NCI-H1092 (cell line): ENCODE measurements at places on chromosomes 6 and 20.

DNA sequence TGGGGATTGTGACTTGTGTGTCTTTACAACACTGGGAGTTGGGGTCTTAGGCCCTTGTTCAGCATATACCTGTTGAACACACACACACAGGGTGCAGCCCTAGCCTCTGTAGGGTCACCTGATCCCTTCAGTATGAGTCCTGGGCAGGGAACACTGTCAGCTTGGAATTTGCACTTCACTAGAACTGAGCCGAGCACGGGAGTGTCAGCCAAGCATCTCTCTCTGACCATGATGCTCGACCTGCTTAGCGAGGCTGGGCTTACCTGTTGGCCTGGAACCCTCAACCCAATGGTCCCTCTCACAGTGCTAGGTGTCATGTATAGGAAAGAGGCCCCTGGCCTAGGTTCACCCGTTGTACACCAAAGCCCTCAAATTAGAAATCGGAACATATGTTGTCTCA lies 96.1 kb downstream of the NKAIN2 start:
- no peak for DNase-seq

DNA sequence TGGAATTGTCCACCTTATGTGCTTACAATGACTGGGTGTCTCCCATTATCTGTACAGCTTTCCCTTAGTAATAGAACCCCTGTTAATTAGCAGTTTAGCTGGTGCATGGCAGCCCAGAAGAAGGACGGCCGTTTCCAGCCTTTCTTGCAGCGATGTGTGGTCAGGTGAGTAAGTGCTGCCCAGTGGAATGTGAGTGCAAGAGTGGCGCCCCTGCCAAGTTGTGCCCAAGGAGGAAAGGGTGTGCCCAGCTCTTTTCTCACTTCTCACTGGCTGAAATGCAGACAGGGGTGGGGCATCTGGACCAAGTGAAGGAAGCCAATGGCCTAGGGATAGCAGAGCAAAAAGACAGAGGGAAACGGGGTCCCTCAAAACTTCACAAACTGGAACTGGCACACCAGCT lies 296.8 kb downstream of the PREX1 start:
- no peak for DNase-seq

- DNase-seq: no peak
These were observed 20.6 kb upstream of the LAMP5 start for GRCh38 chr20:9493803-9494202.

DNA sequence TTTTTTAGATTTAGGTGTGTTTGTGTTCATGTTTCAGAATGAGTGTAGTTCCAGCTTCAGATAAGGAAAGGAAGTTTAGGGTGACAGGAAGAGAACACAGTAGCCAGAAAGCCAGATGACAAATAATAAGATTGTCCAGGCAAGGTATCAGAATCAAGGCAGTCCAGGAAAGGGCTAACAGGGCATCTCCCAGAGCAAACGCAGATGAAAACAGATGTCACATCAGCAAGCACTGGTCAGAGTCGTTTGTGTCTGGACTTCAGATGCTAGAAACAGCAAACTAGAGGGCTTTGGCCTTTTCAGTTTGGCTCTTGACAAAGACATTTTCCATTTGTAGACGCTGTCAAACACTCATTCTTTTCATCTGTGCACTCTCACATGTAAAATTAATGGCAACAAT lies 65.5 kb downstream of the VIP start:
- no peak for DNase-seq

GRCh38 chr20:34222208-34222607 lies 19.0 kb upstream of the ASIP start:
- DNase-seq: no peak

- no peak for DNase-seq
These were observed 586 bp upstream of the LST1 start for GRCh38 chr6:31585491-31585890.

GRCh38 chr6:136959471-136959891 lies 37.4 kb downstream of the SLC35D3 start:
- peak; percentile 89 for DNase-seq

- no peak for DNase-seq
These were observed 74.2 kb downstream of the SLC22A23 start for GRCh38 chr6:3382326-3383279.

GRCh38 chr6:84560436-84561390 lies 203.7 kb downstream of the TBX18 start:
- DNase-seq: no peak

- no peak for DNase-seq
These were observed 594.0 kb upstream of the JAG1 start for GRCh38 chr20:11267762-11268335.

- DNase-seq: no peak
These were observed 64.0 kb upstream of the ELOVL5 start for GRCh38 chr6:53412751-53413150.

- no peak for DNase-seq
These were observed 69.7 kb upstream of the SIRPA start for GRCh38 chr20:1825507-1825906.

DNA sequence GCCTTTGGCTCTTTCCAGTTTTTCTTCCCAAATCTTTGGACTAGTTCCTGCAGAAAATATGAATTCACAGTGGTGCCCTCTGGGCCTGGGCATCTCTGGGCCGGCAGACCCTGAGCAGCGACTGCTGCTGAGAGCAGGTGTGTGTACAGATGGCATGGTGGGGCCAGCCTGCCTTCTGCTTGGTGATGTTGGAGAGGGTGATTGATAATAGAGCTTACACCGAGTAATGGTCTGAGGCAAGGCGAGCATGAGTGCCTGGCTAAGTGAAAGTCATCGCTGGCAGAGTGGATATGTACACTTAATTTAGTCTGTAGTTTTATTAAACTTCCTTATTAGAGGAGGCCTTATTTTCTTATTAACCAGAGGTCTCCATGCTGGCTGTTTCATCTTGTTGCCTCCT lies 156.9 kb downstream of the CDKAL1 start:
- peak; percentile 50 for DNase-seq

DNA sequence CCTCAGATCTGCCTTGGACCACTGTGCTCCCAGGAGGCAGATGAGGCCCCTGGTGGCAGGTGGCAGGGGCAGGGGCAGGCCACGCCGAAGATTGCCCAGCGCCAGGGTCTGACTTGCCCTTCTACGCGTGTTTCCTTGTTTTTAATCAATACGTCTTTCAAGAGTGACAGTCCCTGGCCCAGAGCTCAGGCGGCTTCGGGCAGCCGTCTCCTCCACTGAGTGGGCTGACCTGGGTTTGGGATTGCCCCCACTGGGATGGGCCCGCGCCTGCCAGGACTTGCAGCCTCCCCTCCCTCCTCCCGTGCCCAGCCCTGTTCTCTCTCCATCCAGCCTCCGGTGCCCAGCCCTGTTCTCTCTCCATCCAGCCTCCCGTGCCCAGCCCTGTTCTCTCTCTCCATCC lies 21.2 kb downstream of the FRMD1 start:
- DNase-seq: no peak

DNA sequence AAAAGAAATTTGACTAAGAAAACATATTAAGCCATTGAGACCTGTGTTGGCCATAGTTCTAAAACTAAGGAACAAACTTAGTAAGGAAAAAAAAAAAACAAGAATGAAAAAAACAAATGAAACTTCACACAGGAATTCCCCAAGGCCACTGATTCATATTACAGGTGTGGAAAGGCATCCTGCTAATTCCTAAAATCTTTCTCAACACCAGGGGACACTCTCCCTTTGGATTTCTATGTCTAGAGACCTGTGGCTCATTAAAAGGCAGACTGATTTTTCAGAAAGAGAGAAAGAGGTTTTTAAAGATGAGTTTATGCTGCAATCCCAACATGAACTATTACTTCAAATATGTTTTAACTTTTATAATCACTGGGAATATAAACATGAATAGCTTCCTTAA lies at the start of gene OR12D1:
OR12D1 (plus strand) TSS at position 341 of the 400 bp plus-strand sequence.
- no peak for DNase-seq

GRCh38 chr20:64083804-64084684 lies at the start of gene LKAAEAR1:
Gene LKAAEAR1, minus strand, starts transcription at chr20:64084398. Its CDS starts 179 bp downstream, at chr20:64084219.
- DNase-seq: no peak

- no peak for DNase-seq
These were observed 21.8 kb upstream of the LRRN4 start for GRCh38 chr20:6075428-6076219.

DNA sequence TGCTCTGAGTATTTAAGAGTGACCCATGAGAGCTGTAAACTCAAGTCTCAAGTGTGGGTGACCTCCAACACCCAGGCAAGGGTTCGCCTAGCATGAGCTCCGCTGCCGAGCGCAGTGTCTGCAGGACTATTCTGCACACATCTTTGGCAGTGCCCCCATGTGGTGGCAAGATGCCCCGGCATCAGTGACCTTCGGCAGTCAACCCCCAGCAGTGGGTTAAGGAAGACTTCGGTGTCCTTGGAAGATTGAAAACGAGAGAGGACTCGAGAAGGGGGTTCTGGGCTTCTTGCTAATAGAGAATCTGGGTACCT lies 43.1 kb downstream of the RBM38 start:
- no peak for DNase-seq

- no peak for DNase-seq
These were observed 228.8 kb upstream of the FAM83B start for GRCh38 chr6:54617730-54618129.

DNA sequence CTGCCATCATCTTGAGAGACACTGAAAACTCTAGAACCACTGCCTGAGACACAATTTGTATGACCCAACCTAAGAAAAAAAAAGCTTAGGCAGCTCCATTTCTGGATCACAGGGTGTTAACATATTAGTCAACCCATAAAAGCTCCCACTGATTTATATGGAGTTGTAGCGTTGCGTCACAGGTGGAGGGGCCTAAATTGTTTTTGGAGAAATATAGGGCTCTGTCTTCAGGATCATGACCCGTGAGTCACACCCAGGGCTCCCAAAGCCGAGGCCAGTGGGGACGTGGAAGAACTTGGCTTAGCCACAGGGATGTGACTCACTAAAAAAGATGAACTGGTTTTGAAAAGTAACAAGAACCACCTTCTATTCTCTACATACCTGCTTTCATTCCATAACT lies 116.5 kb upstream of the BMP2 start:
- no peak for DNase-seq

- peak; percentile 79 for DNase-seq
These were observed 37.5 kb downstream of the DLL1 start for GRCh38 chr6:170253226-170253909.

GRCh38 chr20:52972965-52973819 lies 1.0 kb downstream of the TSHZ2 start:
- DNase-seq: peak; percentile 9

- DNase-seq: no peak
These were observed 96.5 kb upstream of the SCP2D1 start for GRCh38 chr20:18717062-18717461.

GRCh38 chr6:74757813-74758212 lies 448.0 kb downstream of the COL12A1 start:
- no peak for DNase-seq

DNA sequence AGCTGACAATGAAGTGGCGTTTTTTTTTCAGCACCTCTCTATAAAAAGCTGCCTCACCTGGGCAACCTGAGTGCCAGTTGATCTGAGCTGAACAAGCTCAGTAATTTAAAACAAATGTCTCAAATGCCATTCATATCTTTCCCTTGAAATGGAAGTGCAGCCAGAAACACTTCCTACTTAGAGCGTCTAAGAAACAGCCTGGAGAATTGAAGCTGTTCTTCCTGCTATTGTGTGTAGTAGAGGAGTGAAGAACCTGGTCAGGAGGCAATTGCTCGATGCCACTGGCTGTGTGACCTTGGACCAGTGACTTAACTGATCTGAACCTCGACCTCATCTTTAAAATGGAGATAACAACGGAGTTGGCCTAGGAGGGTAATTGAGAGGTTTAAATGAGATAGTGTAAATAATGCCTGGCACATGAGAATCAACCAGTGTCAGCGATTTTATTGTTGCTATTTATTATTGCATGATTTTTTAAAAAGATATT lies 95.4 kb upstream of the FOXQ1 start:
- no peak for DNase-seq

DNA sequence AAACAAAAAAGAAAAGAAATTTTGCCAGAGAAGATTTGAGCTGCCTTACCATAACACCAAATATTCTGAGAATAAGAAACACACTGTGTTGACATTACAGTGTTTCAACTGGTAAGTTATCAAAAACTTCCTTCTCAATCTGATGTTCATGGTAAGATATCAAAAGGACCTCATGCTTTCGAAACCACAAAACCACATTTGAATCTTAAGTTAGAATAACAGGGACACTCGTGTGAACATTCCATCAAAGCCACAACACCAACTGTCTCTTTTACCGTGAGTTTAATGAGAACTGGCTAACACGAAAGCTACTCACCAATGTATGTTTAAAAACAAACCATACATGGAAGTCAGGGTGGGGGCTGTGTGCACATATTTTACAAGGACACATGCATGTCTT lies 73.0 kb upstream of the OPRM1 start:
- no peak for DNase-seq

- DNase-seq: peak; percentile 57
These were observed 107.8 kb downstream of the RNGTT start for GRCh38 chr6:88855541-88856147.

- no peak for DNase-seq
These were observed 877 bp downstream of the ENPP4 start for GRCh38 chr6:46130666-46131065.

DNA sequence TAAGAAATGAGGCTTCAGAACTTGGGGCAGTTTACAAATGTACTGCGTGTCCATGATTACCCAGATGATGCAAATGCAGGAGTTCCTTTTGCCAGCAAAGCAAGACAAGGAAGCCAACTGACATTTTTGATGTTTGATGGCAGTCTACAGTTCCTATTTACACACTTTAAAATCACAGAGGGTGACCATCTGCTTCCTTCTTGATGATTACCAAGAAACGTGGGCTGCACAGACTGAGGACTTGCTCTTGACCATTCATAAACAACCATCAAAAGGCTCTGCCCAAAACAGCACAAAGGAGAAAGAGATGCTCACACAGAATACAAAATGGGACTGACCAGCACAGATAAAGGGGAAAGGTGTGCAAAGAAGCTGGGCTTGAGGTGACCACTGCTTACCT lies 79.8 kb upstream of the TRAF3IP2 start:
- no peak for DNase-seq

- DNase-seq: no peak
These were observed 2.3 kb upstream of the TXLNB start for GRCh38 chr6:139294090-139294489.

DNA sequence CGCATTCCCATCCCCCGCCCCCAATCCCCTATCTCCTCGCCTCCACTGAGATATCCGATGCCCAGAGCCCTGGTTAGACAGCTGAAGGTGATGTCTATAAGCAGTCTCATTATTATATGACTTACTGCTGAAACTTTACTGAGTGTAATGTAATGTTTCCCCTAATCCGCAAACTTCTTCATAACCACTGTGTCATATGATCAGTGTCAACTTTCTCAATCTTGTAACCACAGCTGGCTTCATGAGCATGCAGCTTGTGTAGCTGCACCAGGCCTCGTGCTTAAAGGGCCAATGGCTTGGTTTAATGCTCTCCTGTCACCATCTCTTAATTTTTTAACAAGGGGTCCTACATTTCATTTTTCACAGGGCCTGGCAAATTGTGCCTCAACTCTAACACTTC lies 8.1 kb downstream of the ASIP start:
- DNase-seq: no peak

GRCh38 chr6:117130125-117130524 lies 135.2 kb upstream of the VGLL2 start:
- DNase-seq: no peak
